ENCODE measurements at places on chromosomes 5 and 9.

- DNase-seq, result no peak
These were observed 59.4 kb upstream of the TNFSF8 start for GRCh38 chr9:114989600-114990410.

GRCh38 chr5:61120534-61120933 is 41.7 kb downstream of the SMIM15 start:
- DNase-seq, result no peak

GRCh38 chr5:6704361-6704851 is 8.8 kb upstream of the TENT4A start:
- no peak for DNase-seq

DNA sequence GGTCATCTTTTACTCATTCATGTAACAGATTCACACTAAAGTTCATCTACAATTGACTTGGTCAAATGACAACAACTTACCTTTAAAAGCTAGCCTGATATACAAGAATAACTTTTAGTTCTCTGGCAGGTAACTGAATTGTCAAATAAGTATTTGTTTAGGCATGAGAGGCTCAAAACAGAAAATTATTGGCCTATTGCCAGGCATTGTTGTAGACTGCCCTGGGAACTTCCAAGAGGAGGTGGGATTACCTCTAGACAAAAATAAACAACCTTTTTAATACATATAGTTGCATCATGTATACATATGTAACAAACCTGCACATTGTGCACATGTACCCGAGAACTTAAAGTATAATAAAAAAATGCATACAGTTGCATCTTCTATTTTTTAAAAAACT is 18.2 kb upstream of the SLCO4C1 start:
- no peak for DNase-seq

DNA sequence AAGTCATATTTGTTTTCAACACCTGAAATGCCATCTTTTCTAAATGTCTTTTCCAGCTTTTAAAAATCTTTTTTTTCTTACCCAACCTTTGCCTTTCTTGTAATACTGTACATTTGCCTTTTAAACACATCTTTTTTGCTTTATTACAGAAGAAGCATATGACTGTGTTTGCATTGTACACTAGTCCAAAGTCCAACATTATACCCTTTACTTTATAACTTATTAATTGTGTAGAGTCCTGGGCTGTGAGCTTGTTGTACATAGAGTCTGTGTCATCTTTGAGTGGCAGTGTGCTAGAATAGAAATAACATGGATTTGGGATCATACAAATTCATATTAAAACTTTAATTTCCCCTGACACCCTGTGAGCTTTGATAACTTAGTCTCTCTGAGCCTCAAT is 23.7 kb downstream of the CWC27 start:
- DNase-seq, result no peak

- DNase-seq, result no peak
These were observed 309.7 kb downstream of the NSG2 start for GRCh38 chr5:174355208-174355612.

DNA sequence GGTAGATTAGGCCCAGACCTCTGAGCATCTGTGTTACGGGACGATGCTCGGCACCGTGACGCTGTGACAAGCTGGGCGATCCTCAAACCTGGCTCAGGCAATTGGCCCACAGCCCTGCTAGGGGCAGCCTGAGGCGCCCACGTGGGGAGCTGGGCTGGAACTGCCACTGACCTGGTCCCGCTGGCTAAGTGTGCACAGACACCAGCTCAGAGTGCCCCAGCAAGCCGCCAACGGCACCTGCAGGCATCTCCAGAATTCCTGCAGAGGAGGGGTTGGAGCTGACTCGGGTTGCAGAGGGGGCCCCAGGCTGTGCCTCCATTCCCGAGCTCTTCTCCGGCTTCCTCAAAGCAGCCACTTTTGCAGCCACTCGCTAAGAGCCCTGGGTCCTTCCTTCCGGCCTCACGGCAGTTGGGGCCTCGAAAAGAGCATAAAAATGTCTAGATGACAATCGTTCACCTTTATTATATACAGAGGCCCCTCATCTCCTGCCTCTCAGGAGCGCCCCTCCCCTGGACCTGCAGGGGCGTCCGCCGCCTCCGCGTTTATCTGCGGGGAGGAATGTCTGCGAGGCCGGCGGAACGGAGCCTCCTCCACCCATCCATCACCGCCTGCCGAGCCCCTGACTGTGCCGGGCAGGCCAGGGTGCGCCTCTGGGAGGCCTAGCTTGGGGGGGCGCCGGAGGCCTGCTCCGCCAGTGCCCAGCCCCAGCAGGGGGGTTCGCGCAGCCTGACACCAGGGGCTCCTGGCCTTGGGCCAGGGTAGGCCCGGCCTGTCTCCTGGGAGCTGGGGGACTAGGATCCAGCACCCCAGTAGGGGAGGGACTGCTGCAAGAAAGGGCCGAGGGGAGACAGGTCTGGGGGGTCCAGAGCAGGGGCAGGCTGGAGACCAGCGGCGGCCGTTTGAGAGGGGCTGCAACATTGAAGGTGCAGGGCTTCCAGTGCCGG is 144.9 kb downstream of the BARX1 start:
- no peak for DNase-seq

- peak; percentile 24 for DNase-seq
These were observed 79.5 kb upstream of the HTR4 start for GRCh38 chr5:148733601-148734438.

DNA sequence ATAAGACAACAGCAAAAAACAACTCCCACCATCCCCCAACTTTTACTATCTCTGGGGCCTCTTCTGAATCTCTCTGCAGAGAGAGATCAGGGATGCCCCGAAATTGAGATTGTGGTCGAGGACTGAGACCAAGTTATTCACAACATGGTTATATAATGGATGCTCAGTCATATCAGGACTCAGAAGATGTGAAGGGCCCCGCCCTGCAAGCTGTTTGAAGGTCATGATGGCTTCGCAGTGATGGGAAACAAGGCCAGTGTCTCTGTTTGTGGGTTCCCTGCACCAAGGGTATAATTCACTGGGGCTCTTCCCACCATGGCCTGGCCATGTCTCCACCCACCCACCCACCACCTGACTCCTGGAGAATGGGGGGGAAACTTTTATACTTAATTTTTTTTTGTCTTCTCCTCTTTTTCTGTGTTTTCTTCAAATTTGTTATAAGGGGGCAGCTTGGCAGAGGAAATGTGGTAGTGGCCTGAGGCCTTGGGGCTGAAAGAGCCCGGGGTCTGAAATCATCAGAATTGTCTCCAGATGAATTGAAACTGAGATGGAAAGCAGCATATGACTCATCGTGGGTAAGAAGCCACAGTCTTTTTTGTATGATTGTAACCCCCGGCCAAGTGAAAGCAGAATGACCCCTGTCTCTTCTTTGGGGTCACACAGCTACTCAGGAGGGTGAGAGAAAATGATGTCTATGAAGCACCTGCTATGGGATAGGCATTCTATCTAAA is 15.0 kb upstream of the TEX48 start:
- DNase-seq, result no peak

- DNase-seq, result no peak
These were observed 32.9 kb downstream of the NDUFS6 start for GRCh38 chr5:1834022-1834551.

DNA sequence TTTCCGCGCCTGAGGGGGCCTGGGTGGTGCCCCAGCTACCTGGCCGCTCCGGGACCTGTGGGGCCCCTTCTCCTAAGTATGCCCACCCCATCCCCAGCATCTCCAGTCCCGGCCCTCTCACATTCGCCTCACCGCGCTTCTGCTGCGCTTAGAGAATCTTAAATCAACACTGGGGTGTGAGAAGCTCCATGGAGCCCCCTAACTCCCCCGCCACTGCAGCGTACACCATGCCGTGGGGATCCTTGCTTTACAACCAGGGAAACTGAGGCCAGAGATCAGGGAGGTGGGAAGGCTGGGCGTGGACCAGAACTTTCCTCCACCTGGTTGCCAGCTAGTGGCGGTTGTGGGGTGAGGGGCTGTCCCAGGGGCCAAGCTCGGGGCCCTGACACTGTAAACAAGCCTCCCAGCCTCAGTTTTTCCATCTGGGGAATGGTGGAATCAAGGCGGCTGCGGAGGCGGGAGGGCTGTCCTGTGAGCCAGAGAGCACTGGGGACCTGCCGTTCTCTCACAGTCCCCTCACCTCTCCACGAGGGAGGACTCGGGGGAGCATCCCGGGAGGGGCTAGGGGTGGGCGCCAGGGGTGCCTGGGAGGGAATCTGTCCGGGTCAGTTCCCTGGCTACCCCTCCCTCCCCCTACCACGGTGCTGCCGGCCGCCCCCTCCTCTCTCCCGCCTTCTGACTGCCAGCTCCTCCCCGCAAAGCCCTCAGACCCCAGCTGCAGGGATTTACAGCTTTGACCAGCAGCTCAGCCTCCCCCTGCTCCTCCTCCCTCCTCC is 161.2 kb downstream of the C9orf50 start:
- no peak for DNase-seq

GRCh38 chr5:142063878-142064331 is 44.7 kb upstream of the NDFIP1 start:
- DNase-seq, result peak; percentile 63

GRCh38 chr9:113621309-113621791 is 157.8 kb downstream of the RGS3 start:
- DNase-seq, result no peak

DNA sequence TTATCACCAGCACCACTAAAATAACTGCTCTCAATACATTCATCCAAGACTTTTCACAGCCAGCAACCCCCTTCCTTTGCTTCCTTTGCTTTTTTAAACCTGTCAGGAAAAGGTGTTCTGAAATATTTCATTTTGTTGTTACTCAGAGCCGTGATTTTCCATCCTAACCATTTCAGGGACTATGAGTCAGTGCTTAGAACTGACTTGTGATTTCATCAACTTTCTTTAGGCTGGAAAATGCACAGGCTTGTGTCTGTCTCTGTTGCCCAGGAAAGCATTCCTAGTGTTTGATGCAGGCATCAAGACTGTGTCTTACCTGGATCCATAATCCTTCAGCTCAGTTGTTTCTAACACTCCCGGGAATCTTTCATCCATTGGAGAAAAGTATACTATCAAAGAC is 805.6 kb downstream of the BRINP1 start:
- DNase-seq, result no peak

DNA sequence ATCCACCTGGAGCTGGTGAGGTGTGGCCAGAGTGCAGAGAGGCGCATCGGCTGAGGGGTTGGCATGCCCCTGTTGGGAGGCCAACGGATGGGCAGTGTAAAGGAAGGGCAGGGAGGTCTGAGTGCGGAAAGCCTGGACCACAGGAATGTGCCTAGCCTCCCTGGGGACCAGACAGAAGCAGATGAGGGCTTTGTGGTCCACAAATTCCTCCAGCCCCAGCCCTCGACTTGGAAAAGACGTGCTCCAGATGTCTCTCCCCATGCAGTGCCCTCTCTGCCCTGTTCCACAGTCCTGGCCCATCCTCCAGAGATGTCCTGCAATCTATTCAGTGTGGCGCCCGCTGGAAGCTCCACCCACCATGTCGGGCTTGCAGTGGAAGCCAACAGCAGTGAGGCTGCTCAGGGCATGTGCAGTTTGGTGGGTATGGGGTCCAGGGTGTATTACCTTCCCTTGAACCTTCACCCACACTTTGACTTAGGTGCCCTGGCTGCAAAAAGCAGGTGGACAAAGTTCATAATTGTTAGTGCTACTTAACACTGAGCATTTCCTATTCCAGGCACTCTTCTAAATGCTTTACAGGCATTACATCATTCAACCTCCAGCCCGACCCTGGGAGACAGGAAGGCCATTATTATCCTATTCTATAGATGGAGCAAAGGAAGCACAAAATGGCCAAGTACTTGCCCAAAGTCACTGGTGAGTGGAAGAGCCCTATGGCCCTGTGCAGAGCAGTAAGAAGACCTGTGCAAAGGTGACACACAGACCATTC is 120.2 kb upstream of the SLC25A48 start:
- no peak for DNase-seq

DNA sequence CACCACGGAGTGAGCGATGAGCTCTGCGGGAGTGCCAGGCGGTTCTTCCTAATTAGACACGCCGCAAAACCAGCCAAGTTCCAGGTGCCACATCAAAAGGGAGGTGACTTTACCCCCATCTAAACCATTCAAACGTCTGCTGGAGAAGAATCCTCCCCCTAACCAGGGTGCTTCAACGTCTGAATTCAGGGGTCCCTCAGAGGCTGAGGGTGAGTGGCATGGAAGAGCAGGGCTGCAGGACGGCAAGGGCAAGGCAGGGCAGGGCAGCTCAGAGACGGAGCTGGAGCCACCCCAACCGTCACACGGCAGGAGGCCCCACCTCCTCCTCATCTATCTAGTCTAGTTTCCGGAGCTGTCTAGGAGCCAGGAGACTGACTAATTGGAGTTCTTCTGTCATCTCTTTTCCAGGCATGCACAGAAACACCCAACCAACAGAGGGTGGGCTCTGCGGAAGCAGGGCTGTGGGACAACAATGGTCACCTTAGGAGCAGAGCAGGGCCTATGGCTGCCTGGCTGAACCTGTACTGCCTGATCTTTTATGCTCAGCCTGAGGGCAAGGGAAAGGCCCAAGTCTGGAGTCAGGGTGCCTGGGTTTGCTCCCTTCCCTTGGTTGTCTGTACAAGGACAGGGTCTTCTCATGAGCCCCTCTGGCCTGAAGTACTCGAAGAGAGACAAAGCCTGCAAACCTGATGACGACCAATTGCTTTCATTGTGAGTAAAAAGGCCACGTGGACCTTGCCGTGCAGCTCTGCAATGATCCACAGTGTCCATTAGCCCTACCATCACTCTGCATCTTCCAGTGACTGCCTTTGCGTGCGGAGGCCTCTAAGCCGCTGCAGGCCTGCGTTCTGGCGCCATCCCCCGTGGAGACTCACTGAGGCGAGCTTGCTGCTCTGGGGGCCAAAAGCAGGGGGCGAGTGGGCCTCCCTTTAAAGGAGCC is 81.0 kb upstream of the SLC25A51 start:
- no peak for DNase-seq

- no peak for DNase-seq
These were observed 42.2 kb downstream of the FAM240B start for GRCh38 chr9:38677660-38678303.

- DNase-seq, result no peak
These were observed 110.0 kb downstream of the ICE1 start for GRCh38 chr5:5532306-5533076.

GRCh38 chr9:129513282-129513681 is 107.6 kb downstream of the C9orf50 start:
- no peak for DNase-seq

DNA sequence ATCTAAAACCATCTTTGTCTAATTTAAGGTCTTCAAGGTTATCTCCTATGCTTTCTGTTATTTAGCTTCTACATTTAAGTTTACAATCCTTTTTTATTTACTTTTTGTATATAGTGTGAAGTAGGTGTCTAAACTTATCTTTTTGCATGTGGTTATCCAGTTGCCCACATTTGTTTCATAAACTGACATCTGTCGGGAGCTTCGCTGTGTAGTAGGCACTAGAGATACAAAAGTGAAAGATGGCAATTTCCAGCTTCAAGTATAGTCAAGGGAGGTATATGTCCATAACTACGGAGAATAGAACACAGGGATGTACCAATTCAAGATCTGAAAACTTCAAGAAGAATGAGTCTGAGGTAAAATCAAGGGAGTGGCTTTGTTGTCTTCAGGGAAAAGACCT is 38.7 kb upstream of the ELL2 start:
- no peak for DNase-seq

DNA sequence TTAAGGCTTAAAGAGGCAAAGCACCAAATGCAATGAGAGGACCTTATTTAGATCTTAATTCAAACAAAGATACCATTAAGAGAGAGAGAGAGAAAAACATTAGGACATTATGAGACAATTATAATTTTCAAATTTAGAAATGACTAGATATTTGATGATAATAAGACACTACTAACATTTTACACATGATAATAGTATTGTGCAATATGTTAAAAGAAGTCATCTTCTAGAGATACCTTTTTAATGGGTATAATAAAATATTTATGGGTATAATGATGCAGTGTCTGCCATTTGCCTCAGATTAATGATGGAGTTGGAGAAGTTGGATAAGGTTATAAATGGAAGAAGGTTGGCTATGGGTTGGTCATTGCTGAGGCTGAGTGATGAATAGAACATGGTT is 21.2 kb downstream of the SPAAR start:
- no peak for DNase-seq

All from T-helper 1 cell (primary cell).